ENCODE measurements at places on chromosomes 6 and 20.

- DNase-seq: no peak
Observed at GRCh38 chr20:23361119-23361475, 885 bp upstream of the GZF1 start.

DNA sequence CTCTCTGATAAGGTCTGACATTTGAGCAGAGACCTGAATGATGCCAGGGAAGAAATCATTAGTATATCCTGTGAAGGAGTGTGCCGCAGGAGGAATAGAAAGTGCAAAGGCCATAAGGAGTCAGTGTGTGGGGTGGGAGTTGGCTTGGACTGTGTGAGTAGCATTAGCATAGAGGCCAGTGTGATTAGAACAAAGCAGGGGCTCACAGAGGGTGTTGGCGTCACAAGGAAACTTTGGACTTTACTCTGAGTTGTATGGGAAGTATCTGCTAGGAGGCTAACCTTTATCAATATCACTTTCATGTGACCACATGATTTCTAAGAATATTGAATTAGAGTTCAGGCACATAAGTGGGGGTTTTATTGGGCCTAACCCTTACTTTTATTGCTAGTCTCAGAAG lies 12.1 kb downstream of the TMEM200A start:
- no peak for DNase-seq

DNA sequence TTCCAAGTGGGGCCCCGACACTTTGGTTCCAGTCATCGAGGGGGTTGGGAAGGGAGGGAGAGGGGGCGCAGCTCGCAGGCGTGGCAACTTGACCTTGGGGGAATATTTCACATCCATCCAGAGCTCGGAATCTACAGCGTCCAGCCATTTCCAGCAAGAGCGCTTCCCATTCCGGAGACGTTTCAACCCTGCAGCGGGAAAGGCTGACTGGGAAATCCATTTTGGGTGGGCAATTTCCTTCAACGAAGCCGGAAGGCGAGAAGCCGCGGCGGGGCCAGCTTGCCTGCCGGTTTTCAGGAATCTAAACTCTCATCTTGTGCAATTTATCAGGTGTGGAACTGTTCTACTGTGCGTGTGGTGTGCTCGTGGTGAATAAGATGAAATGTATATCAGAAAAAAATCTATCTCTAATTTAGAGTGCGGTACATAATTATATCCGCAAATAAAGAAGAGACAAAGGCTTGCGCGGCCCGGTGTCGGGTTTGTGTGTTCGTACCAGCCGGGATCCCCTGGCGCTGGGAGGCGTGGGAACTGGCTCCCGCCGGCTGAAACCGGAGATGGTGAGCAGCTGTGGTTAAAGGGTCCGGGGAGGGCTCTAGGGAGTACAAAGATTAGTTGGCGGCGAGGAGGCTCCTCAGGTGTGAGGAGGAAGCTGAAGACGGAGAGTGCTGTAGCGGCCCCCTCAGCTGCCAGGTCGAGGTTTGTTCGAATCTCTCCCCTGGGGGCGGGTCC lies 4.8 kb downstream of the SLC32A1 start:
- no peak for DNase-seq

DNA sequence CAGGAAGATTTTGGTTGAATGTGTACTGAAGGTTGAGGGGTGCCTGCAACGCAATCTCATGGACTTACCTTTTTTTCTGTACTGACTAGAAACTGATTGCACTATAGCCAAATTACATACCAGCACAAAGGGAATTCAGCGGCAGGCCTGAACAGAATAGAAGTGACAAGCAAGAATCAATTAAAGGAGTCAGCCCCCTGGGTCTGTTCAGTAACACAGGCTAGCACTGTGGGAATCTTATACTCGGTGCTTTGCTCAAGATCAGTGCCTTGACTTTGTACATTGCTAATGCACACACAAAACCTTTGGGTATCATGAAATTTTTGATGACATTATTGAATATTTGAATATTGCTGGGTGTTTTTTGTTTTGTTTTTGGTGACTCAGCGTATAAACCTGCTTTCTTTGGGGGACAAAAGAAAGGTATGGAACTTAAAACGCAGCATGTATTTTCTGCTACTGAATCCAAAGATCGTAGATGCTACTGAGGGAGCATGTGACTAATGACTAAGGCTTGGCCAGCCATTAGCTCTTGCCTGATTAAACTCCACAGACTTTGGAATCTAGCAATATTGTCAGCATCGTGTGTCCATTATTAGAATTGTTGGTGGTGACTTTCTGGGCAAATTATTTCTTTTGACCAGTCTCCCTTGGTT lies 236.6 kb downstream of the ARID1B start:
- no peak for DNase-seq

- DNase-seq: no peak
Observed at GRCh38 chr6:88380083-88380482, 213.9 kb upstream of the CNR1 start.

DNA sequence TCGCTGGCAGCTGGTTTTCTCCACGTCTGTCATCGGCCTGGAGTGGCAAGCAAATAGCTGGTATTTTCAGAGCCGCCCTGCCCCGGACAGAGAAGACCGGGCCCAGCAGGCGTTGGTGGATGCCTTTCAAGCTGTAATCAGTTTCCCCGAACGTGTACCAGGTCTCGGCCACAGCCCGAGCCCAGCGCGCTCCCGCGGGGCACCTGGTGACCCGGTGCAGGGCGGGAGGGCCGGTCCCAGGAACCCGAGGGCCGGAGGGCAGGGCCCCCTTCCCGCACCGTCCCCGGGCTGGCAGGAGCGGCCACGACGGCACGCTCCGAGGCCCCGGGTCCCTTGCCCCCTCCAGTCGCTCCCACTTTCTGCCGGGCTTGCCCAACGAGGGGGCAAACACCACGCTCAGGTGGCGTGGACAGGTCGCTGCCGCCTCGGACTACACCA lies 348 bp upstream of the PYGB start:
- no peak for DNase-seq

DNA sequence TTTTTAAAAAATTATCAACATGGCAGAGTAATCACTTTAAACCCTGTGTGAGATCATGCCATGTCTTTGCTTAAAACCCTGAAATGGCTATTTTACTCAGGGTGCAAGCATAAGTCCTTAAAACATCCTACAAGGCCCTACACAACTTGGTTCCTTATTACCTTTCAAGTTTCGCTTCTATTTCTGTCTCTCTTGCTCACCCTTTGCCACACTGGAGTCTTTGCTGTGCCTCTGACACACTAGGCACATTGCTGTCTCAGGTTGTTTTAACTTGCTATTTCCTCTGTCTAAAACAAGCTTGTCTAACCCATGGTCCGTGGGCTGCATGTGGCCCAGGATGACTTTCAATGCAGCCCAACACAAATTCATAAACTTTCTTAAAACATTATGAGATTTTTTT lies 55.6 kb downstream of the KIAA0408 start:
- DNase-seq: no peak

GRCh38 chr6:40832691-40833090 lies 206.3 kb downstream of the UNC5CL start:
- no peak for DNase-seq

- no peak for DNase-seq
Observed at GRCh38 chr6:101956961-101957360, 563.5 kb downstream of the GRIK2 start.

DNA sequence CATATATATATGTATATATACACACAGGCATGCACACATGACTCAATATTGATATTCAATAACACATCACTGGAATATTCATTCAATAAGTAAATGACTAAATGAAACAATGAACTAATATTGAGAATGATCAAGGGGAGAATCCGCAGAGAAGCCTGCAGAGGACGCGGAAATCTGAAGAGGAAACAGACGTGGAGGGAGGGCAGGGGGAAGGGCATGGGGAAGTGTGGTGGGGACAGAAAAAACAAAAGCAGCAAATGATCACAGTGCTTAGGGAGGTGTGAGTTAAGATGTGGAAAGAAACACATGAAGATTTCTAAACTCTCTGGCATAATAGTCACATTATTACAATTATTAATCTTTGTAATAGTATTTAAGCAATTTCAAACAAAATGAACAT lies 14.5 kb downstream of the PERP start:
- DNase-seq: no peak

DNA sequence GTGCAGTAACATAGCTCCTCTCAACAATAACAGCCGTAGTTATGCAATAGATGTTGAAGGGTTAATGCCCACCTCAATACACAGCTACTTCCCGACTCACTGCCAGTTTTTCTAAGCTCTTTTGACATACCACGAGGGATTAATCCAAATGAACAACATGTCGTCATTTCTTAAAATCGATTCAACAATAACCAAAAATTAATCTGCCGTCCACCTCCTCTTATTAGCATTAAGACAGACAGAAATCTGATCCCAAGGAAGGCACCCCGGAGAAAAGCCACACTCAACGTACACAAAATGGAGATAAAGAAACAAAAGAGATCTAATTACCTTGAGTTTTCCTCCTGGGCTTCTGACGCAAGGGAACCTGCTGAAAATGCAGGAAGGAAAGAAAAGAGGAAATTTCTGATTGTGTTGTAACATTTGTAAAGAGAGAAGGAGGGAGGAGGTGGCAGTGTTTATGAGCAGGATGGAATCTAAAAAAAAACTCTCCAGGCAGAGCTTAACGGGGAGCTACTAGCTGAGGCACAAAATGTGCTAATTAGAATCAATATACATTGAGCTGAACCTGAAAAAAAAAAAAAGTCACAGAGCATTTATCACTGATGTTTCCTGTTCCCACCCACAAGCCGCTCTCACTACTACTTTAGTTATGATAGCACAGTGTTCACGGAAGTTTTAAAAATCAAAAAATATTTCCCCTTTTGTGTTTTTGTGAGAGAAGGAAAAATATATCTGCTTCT lies 109.3 kb downstream of the IPCEF1 start:
- DNase-seq: no peak

DNA sequence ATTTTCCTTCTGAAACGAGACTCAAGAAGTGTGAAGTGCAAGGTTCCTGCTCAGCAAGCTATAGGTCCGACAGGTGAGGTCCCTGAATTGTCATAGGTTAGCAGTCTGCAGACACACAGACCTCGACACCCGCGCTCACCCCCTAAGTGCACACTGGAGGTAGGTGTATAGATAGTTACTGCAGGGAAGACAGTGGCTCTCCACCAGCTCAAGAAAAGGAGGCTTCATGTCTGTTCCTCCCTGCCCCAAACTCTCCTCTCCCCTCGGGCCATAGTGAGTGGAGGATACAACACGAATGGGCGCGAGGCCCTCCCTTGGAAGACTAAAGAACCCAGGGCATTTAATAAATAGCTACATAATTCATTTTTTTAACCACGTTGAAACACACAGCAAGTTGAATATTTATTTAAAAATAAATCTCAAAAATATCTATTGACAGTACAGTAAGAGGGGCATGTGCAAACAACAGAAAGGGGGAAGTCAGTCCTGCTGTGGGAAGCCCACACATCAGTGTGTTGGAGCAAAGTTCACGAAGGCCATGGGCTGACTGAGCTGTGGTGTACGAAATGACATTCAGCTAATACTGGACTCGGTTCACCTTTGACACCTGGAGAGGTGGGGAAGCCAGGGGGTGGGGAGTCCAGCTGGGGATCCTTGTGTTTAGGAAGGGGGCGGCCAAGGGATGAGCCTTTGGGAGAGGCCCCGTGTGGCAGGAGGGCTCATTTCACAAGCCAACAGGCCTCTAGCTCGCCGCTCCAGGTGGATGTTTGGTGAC lies 10.7 kb downstream of the SPATA2 start:
- no peak for DNase-seq

DNA sequence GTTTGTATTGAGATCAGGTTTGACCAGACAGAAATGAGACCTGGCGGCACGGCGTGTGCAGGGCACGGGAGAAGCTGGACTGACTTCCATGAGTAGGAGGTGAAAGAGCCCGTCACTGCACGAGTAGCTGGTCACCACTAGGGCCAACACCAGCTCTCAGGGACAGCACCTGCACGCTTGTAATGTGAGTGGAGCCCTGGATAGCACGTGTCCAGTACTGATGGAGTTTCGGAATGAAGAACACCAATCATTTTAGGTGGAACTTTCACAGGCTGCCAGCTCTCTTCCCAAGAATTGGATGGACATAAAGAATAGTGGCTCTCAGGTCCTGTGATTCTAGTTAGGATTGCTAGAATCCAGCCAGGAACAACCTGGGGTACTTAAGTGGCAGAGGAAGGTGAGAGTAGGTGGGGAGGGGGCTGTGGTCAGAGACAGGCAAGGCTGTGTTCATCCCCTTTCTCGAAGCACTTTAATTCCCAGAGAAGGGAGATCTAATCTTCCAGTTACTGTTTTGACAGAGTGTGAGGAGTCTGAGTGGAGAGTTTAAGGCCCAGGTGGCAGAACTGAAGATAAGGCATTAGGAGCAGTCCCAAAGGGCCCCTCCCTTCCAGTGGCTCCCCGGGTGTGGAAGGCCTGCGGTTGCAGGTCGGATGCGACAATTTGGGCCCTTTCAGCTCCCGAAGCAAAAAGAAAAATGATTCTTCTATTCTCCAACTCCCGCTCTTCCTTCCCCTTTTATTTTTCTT lies 314.8 kb downstream of the QKI start:
- DNase-seq: no peak

GRCh38 chr6:148635070-148635743 lies 111.6 kb upstream of the UST start:
- DNase-seq: no peak

- no peak for DNase-seq
Observed at GRCh38 chr6:142374091-142374770, 72.4 kb downstream of the ADGRG6 start.

DNA sequence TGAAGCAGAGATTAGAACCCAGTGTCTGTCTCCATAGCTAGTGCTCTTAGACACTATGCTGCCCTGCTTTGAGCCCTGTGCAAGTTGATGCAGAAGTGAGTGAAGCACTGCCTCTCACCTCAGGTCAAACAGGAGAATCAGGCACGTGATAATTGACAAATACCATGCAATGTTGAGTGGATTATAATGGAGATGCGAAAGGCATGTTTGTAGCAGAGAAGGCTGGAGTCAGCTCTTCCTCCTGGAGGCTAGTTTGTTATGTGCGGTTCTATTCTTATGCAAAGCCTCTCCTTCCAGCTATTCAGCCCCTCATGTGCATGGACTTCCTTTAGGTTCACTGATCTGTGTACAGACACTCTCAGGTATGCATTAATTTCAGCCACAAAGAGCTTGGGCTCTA lies 108.5 kb downstream of the MANEA start:
- DNase-seq: no peak

- DNase-seq: no peak
Observed at GRCh38 chr6:37489697-37490336, 9.9 kb downstream of the CCDC167 start.

DNA sequence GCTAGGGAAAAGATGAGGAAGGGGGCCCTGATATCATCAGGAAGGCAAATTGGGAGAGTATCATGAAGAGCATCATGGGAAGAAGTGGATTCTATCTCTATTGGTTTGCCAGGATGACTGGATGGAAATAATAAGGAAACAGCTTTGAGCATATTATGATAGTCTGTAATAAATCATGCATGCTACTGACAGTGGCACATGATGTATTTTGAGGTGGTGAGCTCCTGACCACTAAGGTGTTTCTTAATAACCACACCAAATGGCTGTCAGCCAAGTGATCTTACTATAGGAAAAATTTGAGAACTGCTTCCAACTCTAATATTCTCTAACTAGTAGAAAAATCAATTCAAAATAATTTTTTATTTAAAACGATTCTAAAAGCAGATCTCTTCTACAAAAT lies 548.4 kb upstream of the JAG1 start:
- DNase-seq: no peak

- no peak for DNase-seq
Observed at GRCh38 chr6:168541307-168541706, 100.3 kb downstream of the SMOC2 start.
